ENCODE measurements at places on chromosomes 7 and 10. TPM values are rescaled to one million over a fixed set of nuclear protein-coding genes. Genes with fewer than 3 reads are reported as not detected.

DNA sequence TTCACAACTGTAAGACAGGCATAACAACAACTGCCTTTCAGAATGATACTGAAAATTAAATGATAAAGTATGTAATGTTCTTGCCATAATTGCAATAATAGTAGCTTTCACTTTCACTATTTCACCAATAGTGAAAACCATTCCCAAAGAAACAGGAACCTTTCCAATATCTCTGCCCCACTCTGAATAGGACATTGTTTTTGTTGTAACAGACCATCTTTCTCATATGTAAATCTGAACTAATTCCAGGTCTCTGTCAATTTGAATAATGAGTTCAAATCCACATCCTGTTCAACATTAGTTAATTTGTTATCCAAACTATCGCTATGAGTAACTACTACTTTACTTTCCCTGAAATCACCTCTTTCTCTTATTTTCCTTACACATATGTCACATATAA lies 148.0 kb downstream of the LRRN3 start:
- no peak for DNase-seq

DNA sequence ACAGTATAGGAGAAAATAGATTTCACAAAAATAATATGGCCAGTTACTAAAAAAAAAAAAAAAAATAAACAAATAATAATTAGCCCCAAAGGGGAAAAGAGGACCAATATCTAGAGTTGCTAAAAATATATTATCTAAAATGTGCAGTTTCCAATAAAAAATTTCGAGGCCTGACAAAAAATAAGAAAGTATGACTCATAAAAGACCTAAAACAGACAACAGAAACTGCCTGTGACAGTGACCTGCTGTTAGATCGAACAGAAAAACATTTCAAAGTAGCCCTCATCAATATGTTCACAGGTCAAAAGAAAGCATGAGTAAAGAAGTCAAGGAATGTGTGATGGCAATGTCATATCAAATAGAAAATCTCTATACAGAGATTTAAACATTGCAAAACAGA lies 11.8 kb upstream of the TSPAN12 start:
- DNase-seq = no peak

DNA sequence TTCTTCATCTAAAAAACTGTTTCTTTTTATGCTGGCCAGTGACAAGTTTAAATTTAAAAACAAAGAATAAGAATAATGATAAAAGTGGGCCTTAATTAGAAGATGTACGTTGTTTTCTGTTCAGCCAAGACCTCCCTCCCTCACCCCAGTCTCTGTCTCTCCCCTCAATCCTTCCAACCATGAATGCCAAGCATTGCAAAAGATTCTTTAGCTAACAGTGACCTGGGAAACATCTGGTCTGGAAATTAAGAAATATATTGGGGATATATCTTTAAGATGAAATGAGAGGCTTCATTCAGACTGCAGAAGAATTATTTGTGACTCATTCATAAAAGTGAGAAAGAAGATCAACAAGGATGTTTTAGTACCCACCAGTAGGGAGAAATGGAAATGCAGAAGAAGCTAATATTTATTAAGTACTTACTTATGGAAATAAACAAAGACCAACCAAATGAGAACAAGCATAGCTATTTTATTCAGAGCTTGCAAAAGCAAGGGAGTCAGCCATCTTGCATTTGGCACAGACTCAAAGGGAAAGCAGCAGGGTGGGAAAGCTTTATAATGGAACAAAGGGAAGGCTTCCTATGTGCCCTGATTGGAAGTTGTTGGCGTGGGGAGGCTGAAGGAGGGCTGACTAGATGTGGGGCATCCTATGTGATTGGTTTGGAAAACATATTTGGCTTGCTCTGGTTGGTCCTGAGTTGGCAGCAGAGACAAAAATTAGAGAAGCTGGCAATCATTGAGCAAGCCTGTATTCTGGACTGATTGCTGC lies 595.4 kb upstream of the GHITM start:
- no peak for DNase-seq

The RPEL1 gene
- total RNA-seq = not detected

- no peak for DNase-seq
Measured at GRCh38 chr7:138144958-138145357, 68.7 kb downstream of the AKR1D1 start.

The STAM gene
- total RNA-seq = 19.0 TPM

DNA sequence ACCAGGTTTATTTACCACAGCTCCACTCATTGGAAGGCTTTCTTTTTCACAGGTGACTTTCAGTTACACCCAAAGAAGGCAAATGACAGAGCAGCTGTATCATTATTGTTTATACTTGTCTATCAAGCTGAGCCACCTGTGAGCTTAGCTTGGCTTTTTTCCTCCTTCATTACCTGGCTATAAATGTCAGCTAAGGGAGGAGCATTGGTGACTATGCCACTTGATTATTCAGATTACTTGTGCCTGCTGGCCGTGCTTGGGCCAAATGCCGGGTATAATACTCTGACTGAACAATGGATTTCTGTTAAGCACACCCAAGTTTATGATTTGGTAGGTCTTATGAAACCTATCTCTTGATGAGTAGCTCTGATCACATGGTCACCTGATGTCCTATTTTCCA lies 9.9 kb upstream of the GNAT3 start:
- no peak for DNase-seq

- DNase-seq = no peak
Measured at GRCh38 chr7:120091807-120092206, 181.2 kb upstream of the KCND2 start.

DNA sequence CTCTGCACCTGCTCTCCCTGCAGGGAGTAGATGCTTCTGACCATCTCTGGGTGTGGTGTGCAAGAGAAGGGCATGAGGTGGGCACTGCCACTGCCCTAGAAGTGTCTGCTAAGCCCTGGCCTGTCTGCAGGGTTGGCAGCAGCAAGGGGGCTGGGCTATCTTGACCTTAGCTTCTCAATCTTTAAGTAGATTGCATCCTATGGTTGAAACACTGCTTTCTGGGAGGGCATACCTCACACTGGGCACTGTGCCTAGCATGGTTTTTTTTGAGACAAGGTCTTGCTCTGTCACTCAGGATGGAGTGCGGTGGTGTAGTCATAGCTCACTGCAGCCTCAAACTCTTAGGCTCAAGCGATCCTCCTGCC lies 54.9 kb downstream of the CLIP2 start:
- no peak for DNase-seq

- no peak for DNase-seq
Measured at GRCh38 chr7:50352282-50352681, 47.8 kb downstream of the IKZF1 start.

DNA sequence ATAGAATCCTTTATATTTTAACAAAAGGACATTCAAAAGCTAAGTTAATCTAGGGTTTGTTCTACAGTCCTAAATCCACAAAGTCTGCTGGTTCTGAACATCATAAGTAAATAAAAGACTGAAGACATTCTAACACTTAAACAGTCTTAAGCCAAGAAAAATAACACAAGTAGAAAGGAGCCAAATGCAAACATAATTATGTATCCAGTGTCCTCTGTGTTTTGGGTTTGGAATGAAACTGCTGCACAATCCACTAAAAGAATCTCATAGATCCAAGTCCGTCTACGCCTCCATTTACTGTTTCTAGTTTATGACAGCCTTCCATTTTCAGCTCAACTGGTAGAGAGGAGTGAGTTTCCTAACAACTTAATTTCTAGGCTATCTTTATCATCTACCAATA lies 623.6 kb upstream of the FZD8 start:
- no peak for DNase-seq

The LRRN3 gene
- 1.6 TPM for total RNA-seq

The GARIN1A gene
- total RNA-seq = 3.4 TPM

DNA sequence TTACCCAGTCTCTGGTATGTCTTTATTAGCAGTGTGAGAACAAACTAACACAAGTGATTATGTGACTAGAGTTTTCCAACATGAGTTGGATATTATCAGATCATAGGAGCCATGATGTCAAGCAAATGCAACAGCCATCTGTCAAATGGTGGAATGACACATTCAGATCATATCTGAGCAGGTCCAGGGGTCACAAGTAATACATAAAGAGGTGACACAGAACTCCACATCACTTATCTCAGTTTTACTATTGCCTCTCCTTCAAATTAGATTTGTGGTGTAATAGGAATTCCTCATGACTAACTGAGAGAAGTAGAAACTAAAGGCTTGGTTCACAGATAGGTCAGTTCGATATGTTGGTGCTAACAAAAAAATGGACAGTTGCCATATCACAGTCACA lies 12.2 kb upstream of the SAMD9L start:
- DNase-seq = no peak

DNA sequence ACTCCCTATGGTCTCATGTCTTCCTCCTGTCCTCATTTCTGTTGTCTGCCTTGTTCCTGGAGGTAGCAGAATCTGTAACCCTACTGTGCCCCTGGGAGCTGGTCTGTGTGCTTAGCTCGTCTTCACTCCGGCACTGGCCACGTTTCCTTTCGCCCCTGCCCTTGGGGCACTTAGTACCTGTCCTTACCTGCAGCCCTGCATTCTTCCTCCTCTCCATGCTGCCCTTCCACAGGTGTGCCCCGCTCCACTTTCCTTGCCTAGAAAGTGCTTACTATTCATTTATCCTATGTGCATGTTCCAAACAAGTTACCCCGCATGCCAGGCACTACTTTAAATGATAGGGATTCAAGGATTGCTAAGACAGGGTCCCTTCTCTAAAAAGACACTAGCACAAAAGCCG lies 199.9 kb upstream of the ZMIZ1 start:
- no peak for DNase-seq

DNA sequence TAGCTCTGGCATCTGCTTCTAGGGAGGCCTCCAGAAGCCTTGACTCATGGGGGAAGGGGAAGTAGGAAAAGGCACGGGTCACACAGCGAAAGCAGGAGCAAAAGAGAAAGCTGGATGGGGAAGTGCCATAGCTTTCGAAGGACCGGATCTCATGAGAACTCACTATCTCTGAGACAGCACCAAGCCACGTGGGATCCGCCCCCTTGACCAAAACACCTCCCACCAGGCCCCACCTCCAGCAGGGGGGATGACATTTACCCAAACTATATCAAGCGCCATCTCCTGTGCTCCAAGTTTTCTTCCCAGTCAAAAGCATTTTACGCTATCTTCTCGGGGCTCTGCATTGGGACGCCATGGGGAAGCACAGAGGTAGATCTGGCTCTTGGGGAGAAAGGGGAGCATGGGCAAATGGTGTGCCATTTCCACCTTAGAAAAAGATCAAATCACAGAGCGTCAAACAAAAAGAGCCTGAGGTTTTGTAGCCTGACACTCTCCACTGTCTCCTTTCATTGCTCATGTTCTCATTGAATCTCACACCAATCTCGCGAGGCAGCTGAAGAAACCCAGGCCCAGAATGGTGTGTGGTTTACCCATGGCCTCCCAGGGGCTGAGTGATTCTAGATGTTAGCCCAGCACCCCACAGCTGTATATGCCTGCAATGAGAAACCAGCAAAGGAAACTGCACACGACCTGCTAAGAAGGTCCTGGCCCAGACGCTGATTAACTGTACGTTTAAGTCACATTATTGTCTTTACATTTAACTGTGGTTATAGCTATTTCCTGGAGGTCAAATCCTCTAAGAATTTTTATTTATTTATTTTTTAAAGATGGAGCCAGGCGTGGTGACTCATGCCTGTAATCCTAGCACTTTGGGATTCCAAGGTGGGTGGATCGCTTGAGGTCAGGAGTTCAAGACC lies 8.1 kb upstream of the OLAH start:
- DNase-seq = no peak

GRCh38 chr7:19203686-19204085 lies 58.5 kb upstream of the FERD3L start:
- DNase-seq = no peak

DNA sequence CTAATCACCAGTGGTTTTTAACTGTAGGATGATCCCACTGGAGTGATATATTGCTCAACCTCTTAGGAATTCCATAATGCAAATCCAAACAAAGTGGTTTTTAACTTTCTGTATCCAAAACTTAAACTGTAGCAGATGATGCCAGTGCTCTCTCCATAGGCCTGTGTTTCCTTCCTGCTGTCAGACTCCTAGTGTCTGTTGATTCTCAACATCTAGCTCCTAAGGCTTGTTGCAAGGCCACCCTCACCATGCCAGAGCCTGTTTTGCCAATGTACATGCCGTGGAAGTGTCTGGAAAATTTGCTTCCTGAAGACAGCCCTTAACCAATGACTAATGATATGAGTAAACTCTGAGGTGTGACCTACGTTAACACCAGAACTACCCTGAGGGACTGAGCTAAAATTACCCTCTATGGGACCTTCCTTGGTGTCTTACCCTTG lies 39.3 kb downstream of the C1GALT1 start:
- no peak for DNase-seq

The ENO4 gene
- total RNA-seq = 1.9 TPM

GRCh38 chr7:1054861-1055450 lies 10.6 kb downstream of the GPR146 start:
- DNase-seq = no peak

DNA sequence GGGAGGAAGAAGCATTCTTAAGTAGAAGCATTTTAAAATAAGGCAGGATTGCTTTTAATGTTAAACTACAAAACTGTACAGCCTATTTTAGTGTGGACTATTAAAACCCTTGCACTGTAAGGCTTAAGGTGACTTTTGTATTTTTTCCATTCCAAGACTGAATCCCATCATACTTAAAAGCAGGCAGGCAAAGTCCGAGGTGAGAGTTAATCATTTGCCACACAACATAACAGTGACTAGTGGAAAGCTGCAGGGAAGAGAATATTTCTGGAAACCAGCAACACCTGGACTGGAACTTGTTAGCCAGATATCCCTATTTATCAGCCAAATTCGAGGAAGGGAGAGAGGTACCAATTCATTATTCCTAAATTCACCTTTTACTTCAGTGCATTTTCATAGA lies 3.5 kb downstream of the PRR15 start:
- DNase-seq = no peak

- no peak for DNase-seq
Measured at GRCh38 chr10:13790196-13790595, 203.4 kb downstream of the PRPF18 start.

DNA sequence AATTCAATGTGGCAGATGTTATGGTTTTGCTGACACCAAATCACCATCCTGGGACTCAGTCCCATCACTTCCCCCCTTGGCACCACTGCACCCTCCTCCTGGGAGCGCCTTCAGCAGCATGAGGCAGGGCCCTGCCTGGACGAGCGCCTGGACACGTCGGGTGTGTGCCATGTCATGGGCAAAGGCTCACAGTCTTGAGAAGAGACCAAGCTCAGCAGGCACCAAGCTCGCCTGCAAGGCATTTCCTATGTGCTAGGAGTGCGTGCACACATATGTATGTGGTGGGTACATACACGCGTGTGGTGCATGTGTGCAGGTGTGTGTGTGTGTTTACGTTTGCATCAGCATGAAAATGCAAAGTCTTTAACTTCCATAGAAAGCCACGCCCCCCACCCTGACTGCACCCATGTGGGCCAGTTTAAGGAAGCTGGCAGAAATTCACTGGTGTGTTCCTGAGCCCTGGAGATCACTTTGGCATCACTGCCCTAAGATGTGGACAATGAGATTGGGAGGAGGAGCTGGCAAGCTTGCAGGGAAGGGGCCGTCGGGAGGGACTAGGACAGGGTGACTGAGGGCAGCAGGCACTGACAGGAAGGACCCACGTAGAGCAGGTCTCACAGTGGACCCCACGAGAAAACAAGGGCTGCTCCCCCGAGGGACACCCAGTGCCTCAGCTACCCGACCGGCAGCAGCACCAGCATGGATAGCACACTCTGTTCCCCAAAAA lies 169.9 kb upstream of the PPP2R2D start:
- no peak for DNase-seq

- DNase-seq = no peak
Measured at GRCh38 chr7:91168871-91169829, 95.1 kb upstream of the FZD1 start.

Measured in breast epithelium (tissue), 4 donors.